Colonic mucosa (tissue), 4 donors: ENCODE measurements at places on chromosomes 2 and 18. TPM values are rescaled to one million over a fixed set of nuclear protein-coding genes. Genes with fewer than 3 reads are reported as not detected.

DNA sequence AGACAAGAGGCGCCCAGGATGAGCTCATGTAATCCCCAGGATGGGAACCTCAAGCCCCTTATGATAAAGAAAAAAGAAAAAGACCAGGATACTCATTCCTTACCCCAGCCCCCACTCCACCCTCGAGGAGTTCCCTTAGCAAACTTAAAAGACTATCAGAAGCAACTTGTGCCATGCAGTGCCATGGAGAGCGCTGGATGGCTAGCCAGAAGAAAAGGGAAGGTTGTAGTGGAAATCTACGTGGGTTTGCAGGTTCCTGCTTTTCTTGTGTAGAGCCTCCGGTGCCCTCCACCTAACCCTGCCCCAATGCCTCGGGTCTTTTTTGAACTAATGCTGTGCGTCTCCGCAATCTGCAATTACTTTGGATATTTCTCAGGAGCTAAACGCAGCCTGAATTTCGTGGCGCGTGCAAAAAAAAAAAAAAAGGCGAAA is 16.2 kb upstream of the BCL11A start:
- DNase-seq: no peak

- no peak for DNase-seq
Observed at GRCh38 chr2:67880291-67880761, 182.5 kb downstream of the C1D start.

DNA sequence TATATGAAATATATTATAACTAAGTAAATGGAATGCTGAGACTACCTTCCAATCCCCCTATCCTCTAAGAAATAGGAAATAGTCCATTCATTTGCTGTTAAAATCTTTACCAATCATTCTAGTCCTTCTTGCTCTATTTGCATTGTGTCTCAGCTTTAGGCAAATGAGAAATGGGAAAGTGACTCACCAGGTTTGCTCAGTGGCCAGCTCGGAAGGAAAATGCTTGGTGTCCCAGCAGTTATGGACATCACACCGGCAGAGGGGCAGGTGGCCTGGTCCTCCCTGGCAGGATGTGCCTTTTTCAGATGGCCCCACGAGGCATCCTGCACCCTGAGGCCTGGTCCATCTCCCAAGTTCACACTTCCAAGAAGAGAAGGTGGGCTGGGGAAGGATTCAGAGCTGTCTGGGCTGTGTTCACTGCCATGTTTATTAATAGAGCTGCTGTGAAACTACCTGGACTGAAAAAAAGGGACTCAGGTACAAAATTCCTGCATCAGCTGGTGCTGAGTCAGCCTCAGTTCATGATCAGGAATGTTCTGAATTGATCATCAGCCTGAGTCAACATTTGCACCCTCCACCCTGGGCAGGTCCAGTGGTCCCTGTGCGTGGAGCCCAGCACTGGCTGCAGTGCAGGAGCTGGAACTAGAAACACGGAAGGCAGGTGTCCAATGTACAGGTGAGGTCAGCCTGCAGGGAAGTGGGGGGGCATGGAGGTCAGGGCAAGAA is 60.1 kb upstream of the ARL4C start:
- DNase-seq: no peak

DNA sequence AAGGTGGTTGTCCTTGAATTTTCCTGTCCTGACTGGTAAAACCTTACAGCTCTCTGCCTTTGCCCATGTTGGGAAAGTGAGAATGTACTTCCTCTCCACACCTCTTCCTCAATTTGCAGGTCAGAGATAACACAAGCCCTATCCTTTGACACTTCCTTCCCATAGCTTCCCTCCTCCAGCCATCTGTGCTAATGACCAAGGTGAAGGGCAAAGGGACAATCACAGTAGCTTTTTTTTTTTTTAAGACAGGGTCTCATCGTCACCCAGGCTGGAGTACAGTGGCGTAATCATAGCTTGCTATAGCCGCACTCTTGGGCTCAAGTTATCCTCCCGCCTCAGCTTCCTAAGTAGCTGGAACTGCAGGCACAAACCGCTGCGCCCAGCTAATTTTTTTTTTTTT is 24.3 kb upstream of the STPG4 start:
- peak; percentile 35 for DNase-seq

DNA sequence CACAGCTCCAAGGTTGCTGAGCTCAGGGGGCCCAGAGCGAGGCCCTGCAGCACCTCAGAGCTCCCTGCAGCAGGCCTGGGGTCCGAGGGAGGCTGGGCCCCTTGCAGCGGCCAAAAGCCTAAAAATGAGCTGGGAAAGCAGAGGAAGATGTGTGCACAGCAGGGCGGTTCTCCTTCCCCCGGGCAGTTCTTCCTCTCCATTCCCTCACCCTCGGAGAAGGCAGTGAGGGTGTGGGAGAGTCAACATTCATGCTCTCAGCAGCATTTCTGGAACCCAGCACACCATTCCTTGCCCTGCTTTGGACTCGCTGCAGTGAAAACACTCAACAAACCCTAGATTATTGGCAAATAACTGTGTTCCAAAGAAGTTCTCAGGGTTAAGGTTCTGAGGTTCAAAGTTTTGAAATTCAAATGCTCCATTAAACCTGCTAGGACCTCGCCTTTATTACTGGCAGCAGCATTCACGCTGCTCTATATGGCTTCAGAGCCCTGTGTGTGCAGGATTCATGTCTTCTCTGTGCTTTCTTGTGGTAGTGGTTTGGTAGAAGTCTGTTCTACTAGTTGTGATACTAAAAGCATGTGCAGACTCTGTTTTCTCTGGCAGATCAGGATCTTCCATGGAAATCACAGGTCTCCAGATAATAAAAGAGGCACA is 79.1 kb downstream of the CTIF start:
- no peak for DNase-seq

The MYOM1 gene
- total RNA-seq: 2.8 TPM

The CYBRD1 gene
- 35.6 TPM for total RNA-seq

The LINC00305 gene
- total RNA-seq: not detected

The ZSWIM2 gene
- total RNA-seq: not detected

- no peak for DNase-seq
Observed at GRCh38 chr2:36769106-36769505, 72.6 kb downstream of the VIT start.

- no peak for DNase-seq
Observed at GRCh38 chr2:148552675-148553331, 91.7 kb upstream of the EPC2 start.

The RUFY4 gene
- not detected for total RNA-seq

GRCh38 chr2:24080701-24081100 is 3.9 kb downstream of the TP53I3 start:
- DNase-seq: no peak

GRCh38 chr2:108257757-108258331 is 18.1 kb downstream of the SULT1C3 start:
- DNase-seq: no peak

DNA sequence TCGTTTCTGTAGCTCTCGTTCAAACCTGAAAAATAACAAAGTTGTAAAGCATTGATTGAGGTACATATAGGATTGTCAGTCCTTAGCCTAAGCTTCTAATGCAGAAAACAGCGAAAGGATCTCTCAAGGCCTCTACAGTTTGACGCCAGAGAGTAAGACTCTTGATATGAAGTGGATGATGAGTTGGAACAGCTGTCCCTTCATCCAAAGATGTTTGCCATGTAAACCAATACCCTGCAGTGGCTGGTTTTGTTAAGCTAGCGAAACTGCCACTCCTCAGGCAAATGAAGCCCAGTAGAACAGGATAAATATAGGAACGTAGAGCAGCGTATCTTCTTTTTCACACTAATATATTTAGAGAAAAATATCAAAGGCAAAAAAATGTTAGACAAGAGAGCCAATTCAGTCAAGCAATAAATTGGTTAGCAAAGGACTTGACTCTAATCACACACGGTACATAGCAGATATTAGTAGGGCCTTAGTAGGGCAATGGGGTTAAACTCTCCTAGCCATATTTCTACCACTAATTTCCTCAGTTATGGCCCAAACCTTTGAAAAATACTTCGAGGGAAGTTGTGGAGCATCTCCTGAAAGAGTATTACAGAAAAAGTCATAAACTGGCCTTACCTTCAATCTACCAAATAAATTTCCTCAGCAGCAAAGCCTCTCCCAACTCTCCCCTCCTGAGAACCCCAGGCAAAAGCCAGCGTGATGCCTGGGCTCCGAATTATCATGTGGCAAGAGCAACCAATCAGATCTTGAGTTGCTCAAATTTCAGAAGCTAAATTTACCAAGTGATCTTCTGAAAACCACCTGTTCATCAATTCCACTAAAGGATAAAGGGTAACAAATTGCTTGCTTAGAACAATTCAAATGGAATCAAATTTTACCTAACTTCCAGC is at the start of gene NEB:
TSS of gene NEB (minus strand) at position 706 of the 902 bp plus-strand sequence. CDS start 1,320 bp downstream, outside the sequence.
- no peak for DNase-seq

DNA sequence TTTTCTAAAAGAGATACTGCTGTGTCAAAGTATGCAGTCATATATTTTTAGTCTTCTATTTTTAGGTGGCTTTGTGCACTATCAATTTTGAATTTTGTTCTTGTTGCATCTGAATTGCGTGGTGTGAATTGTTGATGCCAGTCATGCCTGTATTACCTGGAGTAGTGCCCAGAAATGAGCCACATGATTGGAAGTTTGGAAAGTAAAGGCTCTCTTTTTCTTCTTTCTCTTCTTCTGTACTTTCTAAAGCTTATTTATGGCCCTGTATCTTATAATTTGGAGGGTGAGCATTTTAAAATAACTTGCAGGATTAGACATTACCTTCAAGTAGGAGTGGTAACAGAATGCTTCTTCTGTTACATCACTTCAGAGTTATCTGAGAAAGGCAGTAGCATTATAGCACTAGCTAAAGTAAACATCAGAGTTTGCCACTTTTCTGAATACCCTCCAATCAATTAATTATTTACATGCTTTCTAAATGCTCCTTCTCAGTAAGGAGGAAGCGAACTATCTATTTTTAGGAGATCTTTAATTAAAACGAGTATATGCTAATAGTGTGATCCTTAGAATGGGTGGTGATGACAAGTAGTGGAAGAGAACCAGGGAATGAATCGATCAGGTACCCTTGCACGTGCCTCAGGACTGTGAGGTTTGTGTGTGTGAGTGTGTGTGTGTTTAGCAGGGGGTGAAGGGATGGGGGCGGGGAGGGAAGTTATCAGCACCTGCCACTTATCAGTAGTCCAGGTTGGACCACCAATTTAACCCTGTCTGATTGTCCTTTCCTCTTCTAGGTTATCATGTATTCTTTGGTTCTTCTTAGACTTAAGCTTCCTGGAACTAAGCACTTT is 112.5 kb downstream of the MAP3K20 start:
- DNase-seq: no peak

GRCh38 chr2:42371611-42372473 is 10.8 kb upstream of the COX7A2L start:
- no peak for DNase-seq

- DNase-seq: no peak
Observed at GRCh38 chr18:37521510-37522465, 43.8 kb downstream of the CELF4 start.

DNA sequence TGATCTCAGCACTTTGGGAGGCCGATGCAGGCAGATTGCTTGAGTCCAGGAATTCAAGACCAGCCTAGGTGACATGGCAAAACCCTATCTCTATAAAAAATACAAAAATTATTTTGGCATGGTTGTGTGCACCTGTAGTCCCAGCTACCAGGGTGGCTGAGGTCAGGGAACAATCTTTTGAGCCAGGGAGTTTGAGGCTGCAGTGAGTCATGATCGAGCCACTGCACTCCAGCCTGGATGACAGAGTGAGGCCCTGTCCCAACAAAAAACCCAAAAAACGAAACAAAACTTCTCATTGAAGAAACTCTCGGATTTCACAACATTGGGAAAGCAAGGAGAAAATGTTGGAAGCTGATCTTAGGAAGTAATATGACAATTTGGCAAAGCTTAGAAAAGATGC is 317.3 kb upstream of the MGAT5 start:
- no peak for DNase-seq

- no peak for DNase-seq
Observed at GRCh38 chr2:57907411-57907810, 139.2 kb upstream of the VRK2 start.

The FRZB gene
- 26.8 TPM for total RNA-seq

GRCh38 chr2:218046238-218046637 is 22.8 kb upstream of the RUFY4 start:
- DNase-seq: no peak

- no peak for DNase-seq
Observed at GRCh38 chr2:85861650-85862049, 27.1 kb downstream of the ST3GAL5 start.

GRCh38 chr2:121849236-121849635 is 93.8 kb downstream of the TSN start:
- no peak for DNase-seq

DNA sequence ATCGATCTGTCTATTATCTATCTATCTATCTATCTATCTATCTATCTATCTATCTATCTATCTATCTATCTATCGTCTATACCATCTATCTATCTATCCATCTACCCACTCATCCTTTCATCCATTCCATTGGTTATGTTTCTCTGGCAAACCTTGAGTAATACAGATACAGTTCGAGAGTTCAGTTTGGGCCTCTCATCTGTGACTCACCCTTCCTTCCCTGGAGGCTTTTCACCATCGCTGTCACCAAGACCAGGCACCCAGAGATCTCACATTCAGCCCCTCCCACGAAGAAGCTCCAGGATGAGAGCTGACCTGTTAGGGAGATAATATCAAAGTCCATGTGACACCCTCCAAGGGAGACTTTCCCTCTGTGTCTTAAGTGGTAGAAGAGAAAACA is 164.1 kb upstream of the CELF4 start:
- no peak for DNase-seq

- no peak for DNase-seq
Observed at GRCh38 chr2:191240871-191241270, 4.3 kb upstream of the MYO1B start.

The INHBB gene
- total RNA-seq: 0.30 TPM

DNA sequence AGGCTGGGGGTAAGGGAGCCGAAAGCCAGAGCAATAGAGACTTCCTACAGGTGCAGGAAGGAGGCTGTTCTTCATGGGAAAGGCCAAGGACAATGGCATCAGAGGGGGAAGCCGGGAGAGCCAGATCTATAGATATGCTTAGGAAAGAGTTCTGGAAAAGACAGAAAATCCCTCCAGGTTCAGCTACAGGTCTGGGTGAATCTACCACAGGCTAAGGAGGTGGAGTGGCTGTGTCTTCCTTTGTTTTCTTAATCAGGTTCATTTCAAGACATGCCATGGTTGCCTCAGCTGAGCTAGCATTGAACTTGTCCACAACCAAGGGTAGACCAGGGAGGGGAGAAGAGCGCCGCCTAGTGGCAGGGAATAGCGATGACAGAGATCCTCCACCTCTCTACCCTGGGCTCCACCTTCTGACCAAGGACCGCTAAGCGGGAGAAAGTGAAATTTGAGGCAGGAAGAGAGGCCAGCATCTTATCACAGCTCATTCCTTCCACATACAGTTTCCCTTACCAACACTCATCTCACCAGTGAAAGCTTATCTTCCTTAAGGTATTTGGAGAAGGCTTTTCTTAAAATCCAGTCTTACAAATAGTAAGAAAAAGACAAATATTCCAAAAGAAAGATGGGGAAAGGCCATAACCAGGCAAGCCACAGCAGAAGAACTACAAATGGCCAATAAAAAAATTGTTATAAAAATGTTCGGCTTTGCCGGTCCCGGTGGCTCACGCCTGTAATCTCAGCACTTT is 74.2 kb downstream of the VIT start:
- peak; percentile 36 for DNase-seq
